ENCODE measurements at places on chromosomes 2 and 18.

GRCh38 chr2:212960336-212960735, 191.1 kb downstream of the IKZF2 start:
- DNase-seq, result no peak

- DNase-seq, result no peak
Measured at GRCh38 chr2:151171186-151171585, 90.5 kb downstream of the RBM43 start.

DNA sequence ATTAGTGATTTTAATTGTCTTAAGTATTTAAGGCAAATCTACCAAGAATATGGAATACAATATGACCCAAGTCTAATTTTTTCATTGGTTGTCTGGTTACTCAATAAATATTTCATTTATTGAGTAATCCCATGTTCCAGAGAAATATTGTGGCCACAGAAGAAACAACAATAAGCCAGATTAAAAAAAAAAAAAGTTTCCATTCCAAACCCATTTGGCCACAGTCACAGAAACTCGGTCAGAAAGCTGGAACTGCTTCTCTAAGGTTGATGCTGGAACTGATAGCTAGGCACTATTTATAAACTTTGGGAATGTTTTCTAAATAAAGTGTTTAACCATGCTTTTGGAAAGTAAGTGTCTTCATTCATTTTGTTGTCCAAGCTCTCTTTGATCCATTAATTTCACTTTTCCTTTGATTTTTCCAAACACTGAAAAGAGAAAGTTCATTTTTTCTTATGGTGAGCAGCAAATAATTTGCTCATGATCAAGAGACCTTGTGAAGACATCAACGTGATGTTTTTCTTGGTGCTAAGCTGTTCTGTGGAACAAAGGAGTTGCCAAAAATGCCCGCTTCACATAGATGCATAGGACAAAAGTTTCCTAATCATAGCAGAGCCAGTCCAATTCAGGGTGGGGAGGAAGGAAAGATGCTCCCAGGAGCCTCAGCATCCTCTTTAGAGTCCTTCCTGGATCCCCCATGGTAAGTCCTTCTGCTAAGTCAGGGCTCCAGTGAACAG, 72.1 kb upstream of the CCBE1 start:
- DNase-seq, result no peak

GRCh38 chr2:12014088-12014960, 267.9 kb downstream of the LPIN1 start:
- no peak for DNase-seq

GRCh38 chr18:58591286-58591685, 37.6 kb downstream of the ALPK2 start:
- no peak for DNase-seq

DNA sequence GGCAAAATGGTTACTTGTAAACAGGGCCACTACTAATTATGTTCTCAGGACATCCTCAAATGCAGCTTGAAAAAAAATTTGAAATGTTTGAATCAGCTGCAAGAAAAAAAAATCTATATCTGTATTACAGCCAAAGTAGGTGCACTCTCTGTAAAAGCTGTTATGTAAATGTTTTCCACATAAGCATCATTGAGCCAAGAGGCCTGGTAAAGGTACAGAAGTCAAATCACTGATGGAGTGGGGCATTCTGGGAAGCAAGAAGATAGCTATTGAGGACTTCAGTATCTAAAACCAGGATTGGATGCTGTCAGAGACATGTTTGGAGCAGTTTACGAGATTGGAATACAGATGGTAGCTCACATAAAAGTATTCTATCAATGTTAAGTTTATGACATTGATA, 80.3 kb downstream of the MAPRE2 start:
- DNase-seq, result peak; percentile 65
